ENCODE measurements at places on chromosomes 1 and 21. TPM values are rescaled to one million over a fixed set of nuclear protein-coding genes. Genes with fewer than 3 reads are reported as not detected.

CLDN8 gene
- not detected for total RNA-seq

NUP210L gene
- total RNA-seq, result not detected

USH2A gene
- total RNA-seq, result not detected

CFHR1 gene
- total RNA-seq, result 0.15 TPM

TNNT2 gene
- total RNA-seq, result 0.24 TPM

SAMSN1 gene
- 0.16 TPM for total RNA-seq

BMP8B gene
- 5.3 TPM for total RNA-seq

PIK3R3 gene
- total RNA-seq, result 1.3 TPM

IL22RA1 gene
- 7.3 TPM for total RNA-seq

KCNT2 gene
- total RNA-seq, result not detected

TAS1R3 gene
- 0.20 TPM for total RNA-seq

DEPDC1 gene
- 12.4 TPM for total RNA-seq

REN gene
- not detected for total RNA-seq

APH1A gene
- total RNA-seq, result 134 TPM

GJB3 gene
- total RNA-seq, result 14.5 TPM

CADM3 gene
- 0.10 TPM for total RNA-seq

ABCG1 gene
- total RNA-seq, result 2.9 TPM

PRAMEF10 gene
- not detected for total RNA-seq

AADACL4 gene
- total RNA-seq, result not detected

AADACL3 gene
- total RNA-seq, result not detected

VASH2 gene
- total RNA-seq, result 3.7 TPM

VCAM1 gene
- 0.03 TPM for total RNA-seq

KCNA2 gene
- total RNA-seq, result 0.01 TPM

PPFIA4 gene
- 0.43 TPM for total RNA-seq

JMJD4 gene
- 27.0 TPM for total RNA-seq

PGLYRP4 gene
- not detected for total RNA-seq

SPRR4 gene
- not detected for total RNA-seq

FMO3 gene
- not detected for total RNA-seq

FTCD gene
- not detected for total RNA-seq

PGBD2 gene
- 4.2 TPM for total RNA-seq

SPAG17 gene
- total RNA-seq, result not detected

APP gene
- total RNA-seq, result 257 TPM

GIPC2 gene
- total RNA-seq, result 0.07 TPM

SPRR5 gene
- total RNA-seq, result not detected

PSEN2 gene
- total RNA-seq, result 28.0 TPM

AK5 gene
- 7.9 TPM for total RNA-seq

ASCL5 gene
- total RNA-seq, result 0.08 TPM

ORC1 gene
- 20.5 TPM for total RNA-seq

LYPLA2 gene
- 56.2 TPM for total RNA-seq

GPR37L1 gene
- total RNA-seq, result 0.14 TPM

FCGR3A gene
- not detected for total RNA-seq

INSRR gene
- total RNA-seq, result not detected

GCSAML gene
- not detected for total RNA-seq

WNT9A gene
- 6.9 TPM for total RNA-seq

CD34 gene
- total RNA-seq, result not detected

EXO1 gene
- total RNA-seq, result 22.7 TPM

TMPRSS2 gene
- total RNA-seq, result 0.09 TPM

OLIG2 gene
- total RNA-seq, result not detected

DENND2D gene
- 1.2 TPM for total RNA-seq

All from A549 treated with Hydrocortisone at 1 μM for 4 hours (cell line).